ENCODE measurements at places on chromosomes 3 and 15.
A peak's percentile ranks its signal among the peaks of the same experiment; 100 is the strongest.

DNA sequence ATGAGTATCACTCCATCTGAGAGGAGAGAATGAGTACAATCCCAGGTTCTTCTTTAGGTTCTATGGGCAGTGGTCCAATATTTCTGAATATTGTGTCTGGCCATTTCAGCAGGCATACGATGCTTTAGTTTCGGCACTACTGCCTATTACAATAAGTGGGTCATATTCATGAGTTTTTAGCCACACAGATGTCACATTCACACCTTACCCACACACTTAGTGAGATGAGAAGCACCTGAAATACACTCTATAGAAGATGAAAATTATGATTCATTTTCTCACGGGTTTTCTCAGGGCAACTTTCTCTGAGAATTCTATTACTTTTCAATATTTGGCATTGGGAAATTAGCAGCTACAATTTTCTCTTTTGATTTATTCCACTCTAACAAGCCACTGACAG is 132.2 kb downstream of the TGFBR2 start:
- no peak for DNase-seq

GRCh38 chr15:101502572-101503295 is 13.2 kb upstream of the PCSK6 start:
- DNase-seq = no peak

DNA sequence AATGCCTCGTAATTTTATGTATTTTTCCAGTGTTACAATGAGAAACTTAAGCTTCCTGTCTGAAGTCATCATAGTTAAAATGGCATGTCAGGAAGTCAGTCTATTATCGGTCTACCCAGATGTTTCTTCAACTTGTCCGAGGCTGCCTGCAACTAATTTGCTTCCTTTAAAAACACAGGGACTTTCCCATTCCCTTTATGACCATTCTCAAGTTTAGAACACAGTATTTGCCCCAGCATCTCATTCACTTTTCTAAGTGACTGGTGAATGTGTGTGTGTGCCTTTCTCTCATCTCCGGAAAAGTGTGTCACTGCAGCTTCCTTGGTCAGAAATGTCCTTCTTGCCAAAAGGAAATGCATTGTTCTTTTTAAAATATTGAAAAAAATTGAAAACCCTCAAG is 466.6 kb downstream of the RAP2B start:
- no peak for DNase-seq

GRCh38 chr15:39358441-39359041 is 222.3 kb upstream of the THBS1 start:
- DNase-seq = no peak

DNA sequence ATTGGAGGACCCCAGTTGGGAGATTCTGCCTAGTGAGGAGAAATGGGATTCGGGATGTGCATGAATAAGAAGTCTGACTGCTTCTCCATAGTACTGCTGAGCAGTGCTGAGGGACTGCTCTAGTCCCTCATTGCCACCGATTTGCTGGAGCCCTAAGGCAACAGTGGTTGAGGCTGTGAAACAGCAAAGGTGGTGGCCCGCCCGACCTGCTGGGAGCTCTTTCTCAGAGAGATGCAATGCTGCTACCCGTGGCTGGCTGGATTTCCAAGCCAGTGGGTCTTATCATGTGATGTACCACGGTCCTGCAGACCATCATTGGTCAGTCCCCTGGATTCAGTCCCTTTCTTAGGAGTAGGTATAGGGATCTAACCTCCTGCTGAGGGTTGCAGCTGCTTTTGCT is 42.6 kb upstream of the GCSAM start:
- DNase-seq = no peak

DNA sequence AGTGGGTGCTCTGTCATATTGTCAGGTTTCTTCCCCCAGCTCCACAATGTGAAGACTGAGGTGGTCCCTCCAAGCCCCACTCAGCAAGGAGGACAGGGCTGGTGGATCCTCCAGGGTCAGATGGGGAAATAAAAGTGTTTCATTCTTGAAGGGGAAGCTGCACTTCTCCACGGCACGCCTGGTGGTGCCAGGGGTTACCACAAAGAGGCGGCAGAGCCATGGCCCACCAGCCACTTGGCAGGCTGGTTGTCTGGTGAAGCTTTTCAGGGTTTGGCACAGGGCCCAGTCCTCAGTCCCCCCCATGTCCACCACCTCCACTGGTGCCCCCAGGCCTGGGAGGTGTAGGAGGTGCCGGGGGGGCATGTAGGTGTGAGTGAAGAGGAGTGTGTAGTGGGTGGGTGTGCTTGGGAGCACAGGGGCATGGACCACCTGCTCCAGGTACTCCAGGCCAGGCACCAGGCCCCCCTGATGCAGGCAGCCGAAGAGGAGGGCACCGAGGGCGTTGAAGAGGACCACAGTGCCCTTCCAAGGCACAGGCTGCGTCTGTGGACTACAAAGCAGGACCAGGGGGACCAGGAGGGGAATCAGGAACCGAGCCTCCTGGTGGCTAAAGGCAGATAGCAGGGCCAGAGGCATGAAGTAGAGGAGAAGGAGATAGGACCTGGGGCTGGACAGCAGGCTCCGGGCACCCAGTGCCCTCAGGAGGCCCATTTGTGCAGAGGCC is 5.0 kb upstream of the NCBP2 start:
- peak; percentile 47 for DNase-seq

- DNase-seq = no peak
These were observed 55.7 kb upstream of the ACTC1 start for GRCh38 chr15:34851007-34851406.

- DNase-seq = no peak
These were observed 72.0 kb upstream of the IQSEC1 start for GRCh38 chr3:13145131-13145825.

DNA sequence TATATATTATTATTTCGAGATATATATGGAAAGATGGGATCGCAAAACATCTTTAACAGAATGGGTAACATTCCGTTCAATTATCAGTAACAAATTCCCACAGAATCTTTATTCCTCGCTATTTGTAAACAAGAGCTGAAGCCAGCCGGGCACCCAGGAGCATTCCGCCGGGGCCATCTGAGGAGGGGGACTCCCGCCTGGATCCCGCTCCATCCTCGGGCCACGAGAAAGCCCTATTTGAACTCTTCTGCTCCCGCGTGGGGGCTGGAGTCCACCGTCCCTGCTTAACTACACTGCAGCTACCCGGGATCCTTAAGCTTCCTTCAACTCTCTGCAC is 687 bp downstream of the GPR176 start:
- DNase-seq = peak; percentile 43

Data from mesendoderm (in vitro differentiated cells).